ENCODE measurements at places on chromosomes 1 and 21. TPM values are rescaled to one million over a fixed set of nuclear protein-coding genes. Genes with fewer than 3 reads are reported as not detected.

GRCh38 chr1:184167352-184167751 lies 115.8 kb downstream of the TSEN15 start:
- DNase-seq: no peak

DNA sequence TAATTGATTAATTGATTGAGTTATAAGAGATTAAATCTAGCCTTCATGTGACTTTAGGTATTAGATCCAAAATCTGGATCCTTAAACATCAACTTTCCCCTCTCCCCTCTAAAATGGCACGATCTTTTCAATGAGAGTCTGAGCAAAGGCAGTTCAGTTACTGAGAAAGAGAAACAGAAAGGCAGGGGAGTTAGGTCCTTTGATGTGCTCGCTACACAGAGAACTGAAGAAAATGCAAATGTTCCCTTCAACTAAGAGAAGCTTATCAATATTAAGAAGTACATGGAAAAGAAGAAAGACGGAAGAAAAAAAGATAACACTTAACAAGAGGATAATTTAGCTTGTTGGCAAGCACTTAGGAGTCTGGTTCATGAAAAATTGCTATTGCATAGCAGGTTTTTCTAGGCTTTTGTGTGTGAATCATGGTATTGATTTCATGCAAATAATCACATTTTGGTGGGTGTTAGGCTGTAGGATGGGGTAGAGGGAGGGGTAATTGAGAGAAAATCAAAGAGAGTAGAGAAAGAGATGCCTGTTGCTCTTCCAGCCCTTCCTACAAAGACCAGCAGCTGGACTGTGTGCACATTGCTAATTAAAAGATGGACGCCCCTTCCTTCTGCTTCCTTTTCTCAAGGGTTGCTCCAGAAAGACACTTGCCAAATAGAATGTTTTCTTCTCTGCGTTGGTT lies 307.6 kb upstream of the PLXNA2 start:
- DNase-seq: no peak

DNA sequence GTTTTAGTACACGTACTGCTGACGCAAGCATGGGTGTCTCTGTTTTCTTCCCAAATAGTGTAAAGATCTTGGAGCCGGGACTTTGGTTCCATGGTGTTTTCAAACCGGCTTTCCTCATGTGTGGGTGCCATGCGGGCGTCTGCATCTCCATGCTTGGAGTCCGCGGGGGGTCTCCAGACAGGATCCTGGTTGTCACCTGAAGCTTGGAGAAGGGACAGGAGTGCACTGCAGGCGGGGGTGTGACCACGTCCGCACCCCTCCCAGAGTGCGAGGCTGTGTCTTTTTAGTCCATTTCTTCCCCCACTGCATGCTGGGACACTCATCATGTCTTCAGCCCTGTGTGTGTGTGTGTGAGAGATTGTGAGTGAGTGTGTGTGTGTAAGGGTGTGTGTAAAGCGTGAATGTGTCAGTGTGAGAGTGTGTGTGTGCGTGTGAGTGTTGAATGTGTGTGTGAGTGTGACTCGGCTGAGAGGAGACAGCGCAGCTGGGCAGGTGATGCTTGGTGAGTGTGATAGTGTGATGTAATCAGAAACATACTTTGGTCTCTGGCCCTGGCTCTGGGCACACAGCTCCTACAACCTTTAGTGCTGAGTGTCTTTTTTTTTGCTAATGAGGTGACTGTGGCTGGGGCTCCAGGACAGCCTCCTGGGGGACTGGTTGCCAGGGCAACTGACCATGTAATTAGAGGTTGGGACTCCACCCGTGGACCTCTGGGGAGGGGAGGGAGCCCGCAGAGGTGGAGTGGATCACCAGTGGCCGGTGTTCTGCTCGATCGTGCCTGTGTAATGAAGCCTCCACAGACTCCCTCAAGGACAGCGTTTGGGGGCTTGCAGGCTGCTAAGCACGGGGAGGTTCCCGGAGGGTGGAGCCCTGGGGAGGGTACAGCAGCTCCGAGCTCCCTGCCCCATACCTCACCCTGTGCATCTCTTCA lies 55.1 kb downstream of the AGPAT3 start:
- no peak for DNase-seq

DNA sequence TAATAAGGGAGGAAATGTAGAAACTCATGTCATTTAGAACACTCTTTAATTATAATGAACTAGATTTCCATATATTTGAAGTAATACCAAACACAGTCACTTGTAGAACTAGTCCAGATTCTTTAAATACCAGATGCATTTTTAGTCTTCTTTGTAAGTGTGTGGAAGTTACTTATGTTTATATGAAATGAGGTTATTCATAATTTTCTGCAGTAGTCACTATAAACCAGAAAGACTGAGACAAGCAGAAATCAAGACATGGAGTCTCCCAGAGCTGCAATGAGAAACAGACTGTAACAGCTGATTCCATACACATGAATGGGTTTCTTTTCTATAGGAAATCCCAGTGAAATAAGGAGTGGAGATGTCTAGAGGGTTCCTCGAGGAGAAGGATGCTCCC lies 216.6 kb upstream of the ZP4 start:
- no peak for DNase-seq

Gene AUNIP
- polyA plus RNA-seq: 0.71 TPM

Gene S100A3
- polyA plus RNA-seq: 0.77 TPM

Gene PLEKHN1
- polyA plus RNA-seq: 0.08 TPM

Gene ADORA1
- 5.3 TPM for polyA plus RNA-seq

All from forelimb muscle (tissue), 1 donor.